ENCODE measurements at places on chromosomes 5 and 9. TPM values are rescaled to one million over a fixed set of nuclear protein-coding genes. Genes with fewer than 3 reads are reported as not detected.

- H3K27me3 ChIP-seq, result no peaks in the 10 kb centered on the region
- peaks cover 9% of the 10 kb centered on the region for H3K4me1 ChIP-seq
- no peak for DNase-seq
- H3K36me3 ChIP-seq, result no peaks in the 10 kb centered on the region
Measured at GRCh38 chr5:55851675-55851979, 470 bp downstream of the IL31RA start.

DNA sequence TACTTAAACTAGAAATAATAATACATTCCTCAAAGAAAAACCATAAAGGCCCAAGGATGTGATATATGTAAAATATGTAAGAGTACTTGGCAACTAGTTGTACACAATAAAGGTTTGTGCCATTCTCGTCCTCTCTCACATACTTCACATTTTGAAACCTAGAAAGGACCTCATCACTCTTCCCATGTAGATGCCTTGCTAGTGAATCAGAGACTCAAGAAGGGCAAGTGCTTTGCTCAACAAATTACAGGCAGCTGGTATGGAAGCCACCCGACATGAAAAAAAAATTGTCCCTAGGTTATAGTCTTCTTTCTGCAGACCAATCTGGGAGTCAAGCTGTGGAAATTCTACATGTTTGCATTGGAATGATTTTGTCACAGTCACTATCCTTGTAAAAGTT is 31.7 kb downstream of the ADRB2 start:
- H3K4me3 ChIP-seq, result no peak overlapping the region
- H3K4me1 ChIP-seq, result 0 out of 2 replicates have a peak, but pooled peaks cover 2% of the 10 kb centered on the region
- no peak for DNase-seq

Gene SV2C
- not detected for total RNA-seq

Gene KLF9
- total RNA-seq, result 11.4 TPM

Gene CDH6
- 232 TPM for total RNA-seq

Measured in IMR-90 (cell line).